ENCODE measurements at places on chromosomes 5 and 9.

DNA sequence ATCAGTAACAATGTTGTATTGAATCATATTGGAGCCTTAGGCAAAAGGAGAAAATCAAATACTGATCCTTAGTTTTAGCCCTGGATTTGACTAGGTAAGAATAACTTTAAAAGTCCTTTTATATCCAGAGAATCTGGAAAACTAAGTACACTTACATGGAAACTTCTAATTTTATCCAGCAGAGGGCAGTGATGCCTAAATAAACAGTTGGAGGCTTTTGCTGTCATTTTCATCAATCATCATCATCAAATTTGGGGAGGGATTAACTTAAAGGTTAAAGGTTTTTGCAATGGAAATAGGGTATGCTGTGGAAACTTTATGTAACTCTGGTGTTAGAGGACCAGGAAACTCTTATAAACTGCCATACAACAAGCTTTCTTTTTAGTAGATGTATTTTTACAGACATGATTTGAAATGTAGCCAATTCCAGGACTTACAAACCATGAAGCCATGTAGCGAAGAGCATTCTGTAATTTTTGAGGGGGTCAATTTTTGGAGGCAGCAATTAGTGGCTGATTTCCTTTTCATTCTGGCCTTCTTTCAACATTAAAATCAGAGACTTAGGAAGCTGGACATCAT lies 112.7 kb downstream of the OSTF1 start:
- no peak overlapping the region for H3K27ac ChIP-seq
- H3K4me1 ChIP-seq: no peaks in the 10 kb centered on the region
- H3K27me3 ChIP-seq: no peaks in the 10 kb centered on the region
- H3K36me3 ChIP-seq: no peaks in the 10 kb centered on the region
- DNase-seq: no peak
- H3K4me3 ChIP-seq: no peak overlapping the region

DNA sequence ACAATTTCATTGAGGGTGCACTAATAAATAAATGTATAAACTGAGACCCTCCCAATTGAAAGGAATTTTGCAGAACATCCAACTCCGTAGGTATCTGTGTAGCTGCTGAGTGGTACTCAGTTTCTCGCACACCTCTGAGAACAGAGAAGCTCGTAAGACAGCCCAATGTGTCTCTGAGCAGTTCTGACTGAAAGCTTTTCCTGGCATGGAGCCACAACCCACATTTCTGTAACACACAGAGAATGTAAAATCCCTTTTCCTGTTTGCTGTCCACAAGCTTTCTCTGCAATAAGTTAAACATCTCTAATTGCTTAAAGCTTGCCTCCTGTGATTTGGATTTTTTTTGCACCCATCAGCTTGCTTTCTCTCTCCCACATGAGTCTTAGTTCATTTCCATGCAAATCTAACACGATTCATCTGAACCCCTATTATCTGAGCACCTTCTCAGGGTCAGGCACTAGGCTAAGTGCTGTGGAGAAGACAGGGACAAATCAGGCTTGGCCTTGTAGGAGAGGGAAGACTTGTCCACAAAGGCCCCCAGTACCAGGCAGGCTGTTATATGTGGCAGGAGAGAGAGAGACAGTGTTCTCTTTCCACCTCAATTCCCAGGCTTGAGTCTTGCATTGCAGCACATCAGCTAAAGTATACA lies 44.2 kb upstream of the COL15A1 start:
- H3K4me3 ChIP-seq: no peak overlapping the region
- H3K27me3 ChIP-seq: peaks cover under 1% of the 10 kb centered on the region
- no peak overlapping the region for H3K27ac ChIP-seq
- no peaks in the 10 kb centered on the region for H3K36me3 ChIP-seq
- no peaks in the 10 kb centered on the region for H3K4me1 ChIP-seq
- DNase-seq: peak; percentile 11

- H3K4me1 ChIP-seq: no peaks in the 10 kb centered on the region
- no peaks in the 10 kb centered on the region for H3K27me3 ChIP-seq
- no peak overlapping the region for H3K27ac ChIP-seq
- DNase-seq: no peak
- H3K4me3 ChIP-seq: no peak overlapping the region
- H3K36me3 ChIP-seq: peaks cover 25% of the 10 kb centered on the region
Measured at GRCh38 chr9:100281676-100282387, 70.9 kb downstream of the TEX10 start.

GRCh38 chr5:30765706-30766105 lies 427.8 kb upstream of the CDH6 start:
- no peaks in the 10 kb centered on the region for H3K4me1 ChIP-seq
- no peak for DNase-seq
- H3K27me3 ChIP-seq: no peaks in the 10 kb centered on the region
- no peaks in the 10 kb centered on the region for H3K36me3 ChIP-seq

DNA sequence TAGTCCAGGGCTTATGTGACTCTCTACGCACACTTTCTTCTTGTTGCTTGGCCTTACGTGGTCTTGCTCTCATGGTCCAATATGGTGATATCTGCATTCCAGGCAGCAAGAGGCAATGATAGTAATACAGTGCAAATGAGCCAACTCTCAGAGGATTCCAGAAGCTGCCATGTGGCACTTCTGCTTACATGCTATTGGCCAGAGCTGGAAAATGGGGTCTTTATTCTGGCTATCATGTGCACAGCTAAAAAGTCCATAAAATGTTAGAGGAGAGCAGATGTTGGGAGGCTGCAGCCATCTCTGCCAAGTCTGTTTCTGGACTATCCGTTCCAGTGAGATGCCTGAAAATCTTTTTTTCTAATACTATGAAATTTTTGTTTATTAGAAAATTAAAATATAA lies 2.9 kb upstream of the SEPTIN8 start:
- H3K27ac ChIP-seq: no peak overlapping the region
- H3K4me1 ChIP-seq: peaks cover 32% of the 10 kb centered on the region
- no peak overlapping the region for H3K4me3 ChIP-seq

- no peaks in the 10 kb centered on the region for H3K36me3 ChIP-seq
- no peak overlapping the region for H3K4me3 ChIP-seq
Measured at GRCh38 chr5:138961221-138961620, 86.1 kb upstream of the LRRTM2 start.

GRCh38 chr9:98929895-98930341 lies 13.8 kb upstream of the COL15A1 start:
- H3K36me3 ChIP-seq: no peaks in the 10 kb centered on the region
- no peaks in the 10 kb centered on the region for H3K4me1 ChIP-seq
- H3K27me3 ChIP-seq: peaks cover 10% of the 10 kb centered on the region

GRCh38 chr5:97006454-97007060 lies 70.7 kb downstream of the LNPEP start:
- H3K27me3 ChIP-seq: no peaks in the 10 kb centered on the region
- H3K4me3 ChIP-seq: no peak overlapping the region
- peaks cover 7% of the 10 kb centered on the region for H3K4me1 ChIP-seq
- H3K36me3 ChIP-seq: peaks cover 68% of the 10 kb centered on the region

- no peaks in the 10 kb centered on the region for H3K27me3 ChIP-seq
- no peak overlapping the region for H3K4me3 ChIP-seq
- peaks cover 67% of the 10 kb centered on the region for H3K36me3 ChIP-seq
- no peak overlapping the region for H3K27ac ChIP-seq
Measured at GRCh38 chr5:43619380-43619779, 16.4 kb downstream of the NNT start.

DNA sequence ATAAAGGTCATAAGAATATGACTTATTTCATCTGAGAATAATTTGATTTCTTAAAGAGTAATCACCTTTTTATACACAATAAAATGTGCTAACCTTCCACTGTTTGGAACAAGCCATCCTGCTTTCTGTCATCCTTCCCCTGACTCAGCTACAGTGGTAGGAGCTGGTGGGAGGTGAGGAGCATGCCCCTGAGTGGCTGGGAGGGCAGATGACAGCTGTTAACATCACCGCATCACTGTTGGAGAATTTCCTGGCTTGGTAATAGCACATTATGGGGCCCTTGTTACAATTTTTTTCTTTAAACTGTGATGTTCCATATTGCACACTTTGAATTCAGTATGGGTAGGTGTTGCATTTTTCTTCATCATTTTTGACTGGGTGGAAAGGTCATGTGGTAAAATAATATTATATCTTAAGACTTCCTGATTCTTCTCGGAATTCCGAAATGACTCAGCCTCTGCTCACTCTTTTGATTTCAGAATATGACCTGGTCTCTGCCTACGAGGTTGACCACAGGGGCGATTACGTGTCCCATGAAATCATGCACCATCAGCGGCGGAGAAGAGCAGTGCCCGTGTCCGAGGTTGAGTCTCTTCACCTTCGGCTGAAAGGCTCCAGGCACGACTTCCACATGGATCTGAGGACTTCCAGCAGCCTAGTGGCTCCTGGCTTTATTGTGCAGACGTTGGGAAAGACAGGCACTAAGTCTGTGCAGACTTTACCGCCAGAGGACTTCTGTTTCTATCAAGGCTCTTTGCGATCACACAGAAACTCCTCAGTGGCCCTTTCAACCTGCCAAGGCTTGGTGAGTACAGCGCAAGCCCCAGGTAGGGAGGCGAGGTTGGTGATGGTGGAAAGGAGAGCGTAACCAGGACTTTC lies 5.8 kb downstream of the ADAMTS16 start:
- peaks cover 2% of the 10 kb centered on the region for H3K27me3 ChIP-seq
- no peak for DNase-seq
- no peak overlapping the region for H3K4me3 ChIP-seq

- H3K4me1 ChIP-seq: peaks cover 31% of the 10 kb centered on the region
- no peak overlapping the region for H3K27ac ChIP-seq
- DNase-seq: no peak
- no peak overlapping the region for H3K4me3 ChIP-seq
Measured at GRCh38 chr5:95026718-95027117, 258.2 kb downstream of the MCTP1 start.

GRCh38 chr5:177378884-177379883 lies 5.0 kb upstream of the SLC34A1 start:
- no peaks in the 10 kb centered on the region for H3K36me3 ChIP-seq
- H3K4me1 ChIP-seq: no peaks in the 10 kb centered on the region
- no peak overlapping the region for H3K27ac ChIP-seq
- DNase-seq: no peak

- H3K27me3 ChIP-seq: no peaks in the 10 kb centered on the region
- no peak for DNase-seq
- H3K4me3 ChIP-seq: no peak overlapping the region
- H3K27ac ChIP-seq: no peak overlapping the region
- H3K4me1 ChIP-seq: no peaks in the 10 kb centered on the region
Measured at GRCh38 chr5:43401827-43402226, 10.4 kb downstream of the CCL28 start.

- peak overlapping the region; percentile 97 for H3K27ac ChIP-seq
- DNase-seq: peak; percentile 56
- no peaks in the 10 kb centered on the region for H3K27me3 ChIP-seq
- peaks cover 29% of the 10 kb centered on the region for H3K4me1 ChIP-seq
- peak overlapping the region; percentile 99 for H3K4me3 ChIP-seq
- peaks cover 42% of the 10 kb centered on the region for H3K36me3 ChIP-seq
Measured at GRCh38 chr5:180860273-180860886, 696 bp downstream of the ZFP62 start.

GRCh38 chr5:131595088-131596033 lies 39.7 kb downstream of the RAPGEF6 start:
- peaks cover 6% of the 10 kb centered on the region for H3K36me3 ChIP-seq
- peak; percentile 29 for DNase-seq
- H3K4me1 ChIP-seq: peaks cover 35% of the 10 kb centered on the region
- H3K4me3 ChIP-seq: peak overlapping the region; percentile 39
- peak overlapping the region; percentile 24 for H3K27ac ChIP-seq
- H3K27me3 ChIP-seq: no peaks in the 10 kb centered on the region

DNA sequence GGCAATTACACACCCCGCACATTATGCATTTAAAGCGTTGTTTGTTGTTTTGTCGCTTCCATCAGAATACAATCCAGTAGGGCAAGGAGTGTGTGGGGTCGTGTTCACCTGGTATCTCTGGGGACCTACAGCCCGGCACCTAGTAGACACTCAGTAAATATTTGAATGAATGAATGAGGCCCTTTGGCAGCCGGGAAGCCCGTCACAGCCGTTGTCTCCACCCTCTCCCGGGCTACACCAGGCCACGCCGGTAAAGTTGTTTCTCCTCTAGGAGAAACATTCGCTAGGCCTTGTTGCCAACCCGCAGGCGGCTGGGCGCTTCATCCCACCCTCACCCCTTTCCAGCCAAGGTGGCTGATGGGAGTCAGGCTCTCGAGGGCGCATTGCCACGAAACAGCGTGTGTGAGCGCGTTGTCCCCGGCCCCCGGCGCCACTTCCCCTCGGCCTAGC lies 876 bp upstream of the JAK2 start:
- H3K27me3 ChIP-seq: no peaks in the 10 kb centered on the region
- H3K4me3 ChIP-seq: peak overlapping the region; percentile 84
- no peak for DNase-seq
- no peaks in the 10 kb centered on the region for H3K36me3 ChIP-seq

DNA sequence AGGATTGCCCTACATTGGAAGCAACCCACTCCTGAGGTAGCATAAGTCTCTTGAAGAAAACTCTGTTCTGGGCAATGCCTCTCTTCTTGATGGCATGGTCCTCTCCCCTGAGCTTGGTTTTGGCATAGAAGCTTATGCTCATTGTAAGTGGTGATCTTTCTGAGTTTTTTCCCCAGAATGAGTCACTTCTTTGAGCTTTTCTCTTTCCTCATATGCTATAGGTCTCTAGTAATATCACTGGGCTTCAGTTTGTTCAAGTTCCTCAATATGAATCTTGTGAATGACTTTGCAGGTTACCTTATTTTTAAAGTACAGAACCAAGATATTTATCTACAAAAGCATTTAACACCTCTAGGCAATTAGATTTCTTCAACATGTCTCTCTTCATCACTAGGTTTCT lies 76.5 kb upstream of the ATG10 start:
- H3K27ac ChIP-seq: no peak overlapping the region
- H3K4me3 ChIP-seq: no peak overlapping the region
- H3K4me1 ChIP-seq: no peaks in the 10 kb centered on the region
- H3K36me3 ChIP-seq: no peaks in the 10 kb centered on the region
- no peak for DNase-seq

GRCh38 chr9:96491079-96491879 lies 41.3 kb downstream of the HABP4 start:
- H3K27me3 ChIP-seq: no peaks in the 10 kb centered on the region
- H3K36me3 ChIP-seq: peaks cover 3% of the 10 kb centered on the region
- no peak for DNase-seq
- no peak overlapping the region for H3K4me3 ChIP-seq
- H3K4me1 ChIP-seq: no peaks in the 10 kb centered on the region

DNA sequence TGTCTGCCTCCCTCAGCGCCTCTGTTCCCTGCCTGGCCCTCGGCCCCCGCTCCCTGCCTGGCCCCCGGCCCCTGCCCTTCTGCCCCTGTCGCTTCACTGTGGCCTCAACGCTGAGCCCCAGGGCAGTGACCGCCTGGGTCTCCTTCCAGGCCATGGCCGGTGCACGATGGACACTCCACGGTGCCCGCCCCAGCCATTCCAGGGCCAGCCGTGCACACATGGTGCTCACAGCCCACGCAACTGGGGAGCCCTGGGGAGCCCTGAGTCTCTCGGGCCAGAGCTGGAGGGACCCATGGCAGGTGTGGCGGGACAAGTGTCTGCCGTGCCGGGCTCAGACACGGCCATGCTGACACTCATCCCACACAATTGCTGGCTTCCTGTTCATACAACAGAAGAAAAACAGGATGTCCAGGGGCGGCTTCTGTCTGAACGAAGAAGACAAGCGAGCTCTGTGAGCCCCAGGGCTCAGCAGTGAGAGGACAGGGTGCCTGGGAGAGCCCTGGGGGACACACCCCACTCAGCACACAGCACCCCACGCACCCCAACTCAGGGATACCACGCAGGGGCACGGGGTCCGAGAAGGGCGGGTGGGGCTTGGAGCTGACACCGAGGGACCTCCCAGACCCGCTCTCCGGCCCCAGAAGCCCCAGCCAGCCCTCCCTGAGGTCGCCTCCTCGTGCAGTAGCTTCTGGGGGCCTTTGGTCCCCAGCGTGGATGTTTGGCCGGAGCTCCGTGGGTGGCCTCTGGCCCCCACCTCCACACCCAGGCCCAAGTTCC lies 35.7 kb downstream of the EXD3 start:
- H3K27me3 ChIP-seq: no peaks in the 10 kb centered on the region
- H3K36me3 ChIP-seq: no peaks in the 10 kb centered on the region
- no peak for DNase-seq
